Hepatocyte (in vitro differentiated cells): ENCODE measurements at places on chromosomes 3 and 15.

- no peaks in the 10 kb centered on the region for H3K4me1 ChIP-seq
- no peak overlapping the region for H3K4me3 ChIP-seq
- no peak for DNase-seq
- H3K36me3 ChIP-seq: no peaks in the 10 kb centered on the region
- no peaks in the 10 kb centered on the region for H3K27me3 ChIP-seq
Measured at GRCh38 chr15:45784656-45785055, 149.8 kb downstream of the SQOR start.

DNA sequence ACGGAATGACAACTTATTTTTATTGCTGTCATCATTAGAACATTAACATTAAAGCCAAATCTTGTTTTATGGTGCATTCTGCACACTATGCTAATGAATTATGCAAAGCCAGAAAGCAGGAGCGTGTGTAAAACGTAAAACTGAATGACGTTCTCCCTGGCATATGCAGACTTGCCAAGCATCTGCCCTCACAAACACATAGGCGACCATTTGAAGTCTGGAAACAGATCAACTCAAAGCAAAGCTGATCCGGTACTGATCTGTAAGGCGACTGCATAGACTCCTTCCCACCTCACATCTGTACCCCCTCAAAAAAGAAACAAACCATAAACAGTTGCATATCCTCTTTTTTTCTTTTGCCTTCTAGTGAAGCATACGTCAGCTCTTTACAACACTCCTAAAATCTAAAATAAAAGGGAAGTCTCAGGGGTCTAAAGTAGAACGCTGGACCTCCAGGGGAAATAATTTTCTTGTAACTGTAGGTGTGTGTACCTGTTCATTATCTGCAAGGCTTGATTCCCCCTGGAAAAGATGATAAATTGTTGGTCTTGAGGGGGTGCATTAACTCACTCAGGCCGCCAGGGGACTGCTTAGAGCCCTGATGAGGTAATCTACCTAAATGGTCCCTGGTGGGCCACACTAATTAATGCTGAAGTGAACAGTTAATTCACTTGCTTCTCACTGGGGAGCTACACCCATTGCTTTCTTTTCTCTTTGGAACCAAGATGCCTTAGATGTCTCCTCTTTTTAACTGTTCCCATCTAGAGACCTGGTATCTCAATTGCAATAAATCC, 231.4 kb downstream of the CDIN1 start:
- peak overlapping the region; percentile 4 for H3K27ac ChIP-seq
- no peaks in the 10 kb centered on the region for H3K36me3 ChIP-seq
- DNase-seq: no peak
- no peak overlapping the region for H3K4me3 ChIP-seq
- no peaks in the 10 kb centered on the region for H3K27me3 ChIP-seq

DNA sequence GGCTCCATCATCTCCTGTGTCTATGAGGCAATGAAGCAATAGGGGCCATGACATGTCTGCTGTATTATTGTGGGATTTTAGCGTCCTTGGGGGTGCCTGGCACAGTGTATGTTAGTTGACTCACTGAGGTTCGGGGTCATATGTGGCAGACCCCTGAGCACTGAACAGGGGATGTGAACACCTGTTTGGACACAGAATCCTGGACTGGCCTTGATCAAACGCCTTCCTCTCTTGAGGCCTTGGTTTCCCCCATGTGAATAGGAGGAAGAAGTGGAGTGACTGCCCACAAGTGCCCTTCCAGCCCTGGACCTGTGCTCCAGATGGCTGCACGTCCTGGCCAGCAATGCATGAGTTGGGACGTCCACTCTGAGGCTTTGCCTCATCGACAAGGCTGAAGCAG, 84.2 kb downstream of the HMG20A start:
- H3K27ac ChIP-seq: no peak overlapping the region
- no peaks in the 10 kb centered on the region for H3K36me3 ChIP-seq
- no peak for DNase-seq
- H3K27me3 ChIP-seq: no peaks in the 10 kb centered on the region
- H3K4me1 ChIP-seq: peaks cover 5% of the 10 kb centered on the region

DNA sequence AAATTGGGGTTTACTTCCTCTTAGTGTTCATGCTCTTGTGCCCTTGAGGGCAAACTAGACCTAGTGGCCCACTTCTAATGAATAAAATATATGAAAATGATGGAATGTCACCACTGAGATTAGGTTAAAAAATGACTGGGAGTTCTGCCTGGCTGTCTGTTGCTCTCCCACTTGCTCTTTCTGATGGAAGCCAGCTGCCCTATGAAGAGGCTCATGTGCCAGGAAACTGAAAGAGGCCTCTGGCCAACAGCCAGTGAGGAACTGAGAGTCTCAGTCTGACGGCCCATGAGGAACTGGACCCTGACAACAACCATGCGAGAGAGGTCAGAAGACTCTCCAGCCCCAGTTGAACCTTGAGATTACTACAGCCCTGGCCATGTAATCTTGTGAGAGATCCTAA, 107.1 kb upstream of the FHIT start:
- H3K36me3 ChIP-seq: no peaks in the 10 kb centered on the region
- no peaks in the 10 kb centered on the region for H3K4me1 ChIP-seq
- DNase-seq: peak; percentile 54
- H3K27ac ChIP-seq: no peak overlapping the region

GRCh38 chr3:150292891-150293290, 115.2 kb upstream of the TSC22D2 start:
- H3K4me3 ChIP-seq: no peak overlapping the region
- no peaks in the 10 kb centered on the region for H3K27me3 ChIP-seq
- no peak overlapping the region for H3K27ac ChIP-seq
- H3K4me1 ChIP-seq: peaks cover 12% of the 10 kb centered on the region

DNA sequence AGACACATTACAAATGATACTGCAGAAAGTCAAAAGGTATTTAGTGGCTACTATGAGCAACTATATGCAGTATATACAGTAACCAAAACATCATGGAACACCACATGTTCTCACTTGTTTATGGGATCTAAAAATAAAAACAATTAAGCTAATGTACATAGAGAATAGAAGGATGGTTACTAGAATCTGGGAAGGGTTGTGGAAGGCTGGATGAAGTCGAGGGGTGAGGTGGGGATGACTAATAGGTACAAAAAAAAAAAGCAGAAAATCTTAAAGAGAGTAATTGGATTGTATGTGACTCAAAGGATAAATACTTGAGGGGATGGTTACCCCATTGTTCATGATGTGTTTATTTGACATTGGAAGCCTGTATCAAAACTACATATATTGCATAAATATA, 848.8 kb upstream of the GBE1 start:
- H3K4me3 ChIP-seq: no peak overlapping the region
- H3K27me3 ChIP-seq: no peaks in the 10 kb centered on the region
- no peak overlapping the region for H3K27ac ChIP-seq
- H3K36me3 ChIP-seq: no peaks in the 10 kb centered on the region
- no peak for DNase-seq

DNA sequence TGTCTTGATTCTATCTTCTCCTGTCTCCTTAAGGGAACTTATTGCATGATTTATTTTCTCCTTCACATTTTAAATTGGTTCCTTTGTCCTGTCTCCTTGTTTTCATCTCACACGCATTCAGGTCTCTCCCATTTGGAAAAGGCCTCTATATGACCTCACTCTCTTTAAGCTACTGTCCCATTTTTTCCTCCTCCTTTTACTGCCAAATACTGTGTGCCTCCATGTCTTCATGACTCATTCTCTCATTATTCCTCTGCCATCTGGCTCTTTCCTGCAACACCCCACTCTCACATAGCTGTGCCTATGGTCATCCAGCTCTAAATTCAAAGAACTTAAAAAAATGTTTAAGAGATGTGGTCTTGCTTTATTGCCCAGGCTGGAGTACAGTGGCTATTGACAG, 48.0 kb downstream of the TYRO3 start:
- no peak overlapping the region for H3K4me3 ChIP-seq
- no peaks in the 10 kb centered on the region for H3K36me3 ChIP-seq
- no peaks in the 10 kb centered on the region for H3K27me3 ChIP-seq
- H3K27ac ChIP-seq: no peak overlapping the region
- H3K4me1 ChIP-seq: peaks cover 5% of the 10 kb centered on the region

- no peak overlapping the region for H3K4me3 ChIP-seq
- no peaks in the 10 kb centered on the region for H3K36me3 ChIP-seq
- no peak for DNase-seq
- H3K4me1 ChIP-seq: peaks cover 22% of the 10 kb centered on the region
- H3K27me3 ChIP-seq: no peaks in the 10 kb centered on the region
Measured at GRCh38 chr15:98938105-98938417, 69.5 kb downstream of the PGPEP1L start.

DNA sequence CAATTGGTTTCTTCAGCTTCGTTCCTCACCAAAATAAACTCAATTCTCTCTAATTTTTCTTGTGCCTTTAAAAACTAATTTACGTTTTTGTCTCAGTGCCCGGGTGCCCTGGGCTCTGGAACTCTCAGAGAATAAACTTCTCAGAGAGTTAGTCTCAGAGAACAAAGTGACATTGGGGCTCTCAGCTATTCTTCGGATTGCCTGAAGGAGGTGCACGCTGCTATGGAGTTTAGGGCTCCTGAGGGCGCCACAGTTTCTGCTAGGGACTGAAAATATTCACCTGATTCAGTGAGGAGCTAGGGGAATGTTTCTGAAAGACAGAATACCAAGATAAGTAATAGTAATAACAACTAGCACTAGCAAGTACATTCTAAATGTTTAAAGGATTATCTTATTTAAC, 22.7 kb downstream of the ZIC4 start:
- no peak overlapping the region for H3K4me3 ChIP-seq
- no peak overlapping the region for H3K27ac ChIP-seq
- no peaks in the 10 kb centered on the region for H3K4me1 ChIP-seq

DNA sequence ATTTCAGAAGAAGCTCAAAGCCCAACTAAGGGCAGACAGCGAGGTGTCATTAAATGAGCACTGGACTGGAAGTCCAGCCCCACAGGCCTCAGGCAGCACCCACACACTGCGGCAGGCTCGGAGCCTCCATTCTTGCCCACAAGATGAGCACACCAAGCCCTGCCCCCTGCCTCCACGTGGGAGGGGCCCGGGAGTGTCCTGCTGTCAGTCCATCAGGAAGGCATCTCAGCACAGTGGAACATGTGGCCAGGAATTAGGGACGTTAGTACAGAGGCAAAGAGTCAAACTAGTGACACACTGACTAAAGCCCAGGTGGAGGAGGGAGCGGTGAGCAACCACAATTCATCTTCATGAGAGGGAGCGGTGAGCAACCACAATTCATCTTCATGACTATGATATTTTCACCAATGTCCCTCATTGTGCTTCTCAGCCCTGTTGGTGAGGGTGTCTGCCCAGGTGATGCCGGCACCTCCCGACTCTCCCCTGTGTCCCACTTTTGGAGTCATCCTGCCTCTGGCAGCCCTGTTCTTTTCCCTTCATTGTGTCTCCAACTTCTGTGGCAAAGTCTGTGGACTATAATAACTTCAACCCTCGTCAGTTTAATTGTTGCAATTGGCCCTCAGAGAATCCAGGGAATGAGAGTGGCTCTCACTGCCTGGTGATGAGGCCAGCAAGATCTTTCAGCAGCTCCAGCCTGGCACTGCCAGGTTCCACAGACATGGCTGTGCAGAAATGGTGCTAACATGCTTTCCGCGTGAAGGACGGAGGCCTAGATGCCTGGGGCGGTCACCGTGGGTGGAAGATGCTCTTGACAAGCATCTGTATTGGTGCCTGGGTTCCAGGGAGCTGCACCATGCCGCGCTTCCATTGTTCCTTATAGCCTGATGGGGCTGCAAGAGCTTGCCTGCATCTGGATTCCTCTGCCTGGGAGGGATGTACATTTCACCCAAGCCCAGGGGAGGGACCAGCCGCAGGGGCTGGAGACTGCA, 23.1 kb upstream of the SKOR1 start:
- H3K4me1 ChIP-seq: no peaks in the 10 kb centered on the region
- no peaks in the 10 kb centered on the region for H3K36me3 ChIP-seq
- no peaks in the 10 kb centered on the region for H3K27me3 ChIP-seq
- H3K27ac ChIP-seq: no peak overlapping the region

GRCh38 chr3:3307491-3307890, 128.0 kb upstream of the CRBN start:
- no peak overlapping the region for H3K4me3 ChIP-seq
- DNase-seq: no peak
- no peak overlapping the region for H3K27ac ChIP-seq
- H3K36me3 ChIP-seq: no peaks in the 10 kb centered on the region

GRCh38 chr15:67796196-67797127, 28.8 kb upstream of the SKOR1 start:
- no peaks in the 10 kb centered on the region for H3K36me3 ChIP-seq
- no peaks in the 10 kb centered on the region for H3K27me3 ChIP-seq
- no peaks in the 10 kb centered on the region for H3K4me1 ChIP-seq
- H3K27ac ChIP-seq: no peak overlapping the region

GRCh38 chr3:176579711-176580185, 617.5 kb downstream of the TBL1XR1 start:
- no peaks in the 10 kb centered on the region for H3K36me3 ChIP-seq
- H3K27me3 ChIP-seq: no peaks in the 10 kb centered on the region
- no peak overlapping the region for H3K27ac ChIP-seq
- H3K4me3 ChIP-seq: no peak overlapping the region
- H3K4me1 ChIP-seq: no peaks in the 10 kb centered on the region
- DNase-seq: peak; percentile 12

DNA sequence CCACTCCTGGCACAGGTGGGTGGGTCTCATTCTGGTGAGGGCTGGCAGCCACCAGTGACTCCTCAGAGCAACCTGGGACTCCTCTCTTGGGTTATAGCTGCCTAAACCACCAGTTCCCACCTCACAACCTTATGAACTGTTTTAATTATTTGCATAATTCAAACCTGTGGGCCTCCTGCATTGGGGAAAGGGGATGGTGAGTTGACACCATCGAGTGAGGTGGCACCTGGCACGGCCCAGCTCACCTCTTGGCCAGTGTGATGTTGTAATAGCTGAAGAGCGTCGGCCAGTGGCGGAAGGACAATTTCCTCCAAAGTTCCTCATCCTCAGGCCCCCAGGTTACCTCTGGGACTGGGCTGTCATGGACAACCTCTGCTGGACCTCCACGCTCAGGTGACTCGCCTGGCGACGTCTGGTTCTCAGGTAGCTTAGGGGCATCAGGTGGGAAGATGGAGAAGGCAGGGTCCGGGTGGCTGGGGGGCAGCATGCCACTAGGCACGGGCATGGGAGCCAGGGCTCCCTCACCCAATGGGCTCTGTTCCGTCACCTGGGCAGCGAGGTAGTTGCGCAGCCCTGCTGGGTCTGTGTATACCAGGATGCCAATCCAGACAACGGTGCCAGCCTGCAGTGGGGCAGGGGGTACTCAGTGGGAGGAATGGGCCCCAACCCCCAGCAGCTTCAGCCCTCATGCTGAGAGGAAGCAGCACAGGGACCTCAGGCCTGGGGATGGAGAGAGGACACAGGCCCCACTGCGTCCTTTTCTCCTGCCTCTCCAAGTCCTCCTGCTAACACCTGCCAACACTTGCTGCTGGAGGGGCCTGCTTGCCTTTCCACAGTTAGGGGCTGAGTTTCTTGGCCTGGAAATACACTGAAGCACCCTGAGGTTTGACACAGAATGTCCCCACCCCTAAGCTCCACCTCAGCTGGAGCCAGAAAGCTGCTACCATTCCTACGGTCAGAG, 38.5 kb downstream of the PTPN23 start:
- H3K36me3 ChIP-seq: no peaks in the 10 kb centered on the region
- DNase-seq: no peak
- H3K4me1 ChIP-seq: peaks cover under 1% of the 10 kb centered on the region

- H3K27ac ChIP-seq: peak overlapping the region; percentile 37
- peaks cover 17% of the 10 kb centered on the region for H3K4me1 ChIP-seq
Measured at GRCh38 chr3:127738192-127738840, 65.6 kb downstream of the ABTB1 start.

GRCh38 chr3:123559040-123559861, 25.6 kb downstream of the HACD2 start:
- no peaks in the 10 kb centered on the region for H3K4me1 ChIP-seq
- H3K27me3 ChIP-seq: no peaks in the 10 kb centered on the region
- no peaks in the 10 kb centered on the region for H3K36me3 ChIP-seq
- no peak overlapping the region for H3K4me3 ChIP-seq
